Activated naive CD8-positive, alpha-beta T cell treated with anti-CD3 and anti-CD28 coated beads, Interleukin-2, amount 50 U/mL, for 24 hours (primary cell): ENCODE measurements at places on chromosomes 7 and 10.
A peak's percentile ranks its signal among the peaks of the same experiment; 100 is the strongest.

GRCh38 chr10:126508535-126509040 is 120.3 kb upstream of the ADAM12 start:
- DNase-seq: no peak

- DNase-seq: no peak
Measured at GRCh38 chr7:121410829-121411596, 14.9 kb upstream of the FAM3C start.

- no peak for DNase-seq
Measured at GRCh38 chr7:75995996-75996395, 1.6 kb upstream of the TMEM120A start.

- peak; percentile 34 for DNase-seq
Measured at GRCh38 chr7:43590862-43591557, 8.1 kb downstream of the STK17A start.

- DNase-seq: no peak
Measured at GRCh38 chr7:18119985-18120384, 92.3 kb upstream of the PRPS1L1 start.

- no peak for DNase-seq
Measured at GRCh38 chr10:89954061-89954460, 252.7 kb downstream of the KIF20B start.

DNA sequence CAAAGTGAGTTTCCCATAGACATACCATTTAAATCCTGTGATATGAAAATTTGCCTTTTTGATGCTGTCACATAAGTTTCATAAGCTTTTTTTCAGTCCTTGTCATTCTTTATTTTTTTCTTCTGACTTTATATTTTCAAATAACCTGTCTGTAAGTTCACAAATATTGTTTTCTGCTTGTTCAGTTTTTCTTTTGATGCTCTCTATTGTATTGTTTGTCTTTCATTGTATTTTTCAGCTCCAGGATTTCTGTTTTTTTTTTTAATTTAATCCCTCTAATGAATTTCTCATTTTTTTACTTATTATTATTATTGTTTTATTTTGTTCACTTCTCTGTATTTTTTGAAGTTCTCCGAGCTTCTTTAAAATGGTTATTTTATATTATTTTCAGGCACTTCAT is 623.4 kb downstream of the CNTNAP2 start:
- no peak for DNase-seq

GRCh38 chr10:119384127-119384526 is 158.4 kb downstream of the RGS10 start:
- DNase-seq: no peak

DNA sequence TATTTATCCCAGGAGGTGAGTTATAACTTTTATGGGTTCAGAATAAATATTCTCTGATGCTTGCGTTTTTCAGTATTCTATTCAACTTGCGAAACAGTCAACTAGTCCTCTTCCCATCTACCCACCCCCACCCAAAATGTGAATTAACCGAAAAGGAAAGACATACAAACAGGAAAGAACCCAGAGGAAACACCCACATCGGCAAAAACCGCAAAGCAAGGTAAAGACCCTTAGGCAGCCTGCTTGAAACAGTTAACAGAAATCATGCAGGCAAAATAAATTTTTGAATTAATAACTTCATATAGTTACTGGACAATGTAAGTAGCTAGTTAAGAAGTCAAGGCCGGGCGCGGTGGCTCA is 5.4 kb downstream of the ZC3HAV1 start:
- DNase-seq: peak; percentile 60

- DNase-seq: peak; percentile 18
Measured at GRCh38 chr7:92246360-92247101, 757 bp downstream of the ANKIB1 start.

- no peak for DNase-seq
Measured at GRCh38 chr10:109821672-109822071, 101.6 kb downstream of the XPNPEP1 start.

DNA sequence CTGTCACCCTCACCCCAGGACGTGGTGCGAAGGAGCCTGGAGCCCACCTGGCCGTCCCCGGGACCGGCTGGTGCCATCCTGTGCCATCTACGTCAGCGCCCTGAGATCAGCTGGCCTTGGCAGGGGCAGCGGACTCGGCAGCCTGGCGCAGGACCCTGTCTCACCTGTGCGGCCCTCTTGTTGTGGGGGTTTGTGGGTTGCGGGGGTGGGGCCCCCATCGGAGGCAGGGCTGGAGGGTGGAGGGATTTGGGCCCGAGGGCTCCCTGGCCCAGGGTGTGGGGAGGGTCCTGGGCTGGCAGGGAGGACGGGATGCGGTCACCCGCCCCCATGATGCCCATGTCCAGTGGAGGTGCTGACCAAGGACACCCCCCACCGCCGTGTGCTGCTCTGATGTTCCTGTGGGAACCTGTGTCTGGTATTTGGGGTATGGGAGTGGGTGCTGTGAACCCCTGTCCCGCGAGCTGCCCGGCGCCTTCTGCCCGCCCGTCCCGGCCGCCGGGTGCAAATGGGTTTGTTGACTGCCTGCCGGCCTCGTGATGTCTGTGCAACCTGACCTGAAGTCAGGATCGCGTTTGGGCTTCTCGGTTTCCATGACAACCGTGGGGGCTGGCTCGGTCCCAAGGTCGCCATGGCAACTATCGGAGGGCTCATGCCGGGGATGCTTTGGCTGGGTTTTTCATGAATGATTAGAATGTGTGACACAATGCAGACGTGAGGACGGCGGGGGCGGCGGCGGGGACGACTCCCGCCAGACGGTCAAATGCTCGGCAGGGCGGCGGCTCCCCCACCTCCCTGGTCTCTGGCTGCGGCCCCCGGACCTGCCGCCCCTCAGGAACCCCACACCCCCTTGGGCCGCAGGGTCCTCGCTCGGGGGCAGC is 7.3 kb downstream of the MAFK start:
- DNase-seq: no peak

GRCh38 chr10:78443900-78444571 is 410.4 kb downstream of the RPS24 start:
- no peak for DNase-seq
